ENCODE measurements at places on chromosomes 3 and 15.

GRCh38 chr3:32667072-32667582 lies 17.9 kb upstream of the CNOT10 start:
- H3K36me3 ChIP-seq = no peaks in the 10 kb centered on the region
- H3K27ac ChIP-seq = no peak overlapping the region
- H3K4me3 ChIP-seq = no peak overlapping the region

DNA sequence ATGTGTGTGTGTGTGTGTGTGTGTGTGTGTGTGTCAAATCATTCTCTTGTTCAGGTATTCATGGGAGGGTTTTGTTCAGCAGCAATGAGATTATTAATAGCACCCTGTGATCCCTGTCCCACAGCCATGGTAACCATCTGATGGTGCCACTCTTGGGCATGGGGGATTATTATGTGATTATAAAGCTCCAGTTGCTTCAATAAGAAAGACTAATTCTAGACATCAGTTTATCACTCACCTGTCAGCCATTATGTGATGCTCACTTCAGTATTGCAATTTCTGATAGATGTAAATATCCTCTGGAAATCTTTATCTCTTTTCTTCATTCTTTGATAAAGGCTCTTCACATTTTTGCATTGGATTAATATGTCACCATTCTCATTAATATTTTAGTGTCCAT lies 145.9 kb upstream of the POU1F1 start:
- no peak overlapping the region for H3K27ac ChIP-seq
- no peaks in the 10 kb centered on the region for H3K4me1 ChIP-seq
- H3K4me3 ChIP-seq = no peak overlapping the region
- H3K27me3 ChIP-seq = no peaks in the 10 kb centered on the region
- DNase-seq = no peak

DNA sequence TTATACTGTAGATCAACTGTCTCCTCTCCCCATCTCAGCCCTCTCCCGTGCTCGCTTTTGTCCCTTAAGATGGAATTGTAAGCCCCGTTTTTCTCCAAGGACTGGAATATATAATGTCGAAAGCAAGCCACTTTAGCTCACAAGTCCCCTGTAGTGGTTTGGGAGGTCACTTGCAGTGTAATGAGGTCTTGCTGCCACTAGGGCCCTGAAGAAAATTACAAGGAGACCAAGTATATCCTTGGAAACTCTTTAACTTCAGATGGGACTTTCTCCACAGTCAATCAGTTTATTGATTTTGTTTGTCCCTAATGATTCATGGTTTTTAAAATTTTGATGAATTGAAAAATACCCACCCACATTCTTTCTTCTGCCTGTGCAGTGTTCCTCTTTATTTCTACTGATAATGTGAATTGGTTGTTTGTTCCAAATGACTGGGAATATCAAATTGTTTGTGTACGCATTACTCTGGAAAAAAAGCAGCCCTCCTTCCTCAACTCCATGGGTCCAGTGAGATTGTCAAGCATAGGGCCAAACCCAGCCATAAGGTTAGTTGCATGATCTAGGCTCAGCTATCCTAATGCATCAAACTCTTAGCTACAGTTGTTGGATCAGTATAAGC lies 294.8 kb downstream of the MCTP2 start:
- no peak overlapping the region for H3K27ac ChIP-seq
- H3K4me1 ChIP-seq = no peaks in the 10 kb centered on the region
- no peaks in the 10 kb centered on the region for H3K36me3 ChIP-seq
- no peak overlapping the region for H3K4me3 ChIP-seq
- DNase-seq = no peak
- peaks cover 21% of the 10 kb centered on the region for H3K27me3 ChIP-seq

GRCh38 chr3:10025205-10026083 lies 793 bp upstream of the FANCD2 start:
- no peaks in the 10 kb centered on the region for H3K27me3 ChIP-seq
- H3K4me1 ChIP-seq = no peaks in the 10 kb centered on the region
- peaks cover 25% of the 10 kb centered on the region for H3K36me3 ChIP-seq
- peak overlapping the region; percentile 97 for H3K27ac ChIP-seq

GRCh38 chr15:51736751-51737521 lies 519 bp downstream of the LYSMD2 start:
- H3K4me3 ChIP-seq = peak overlapping the region; percentile 86
- H3K27me3 ChIP-seq = no peaks in the 10 kb centered on the region
- peaks cover 14% of the 10 kb centered on the region for H3K36me3 ChIP-seq
- peaks cover 52% of the 10 kb centered on the region for H3K4me1 ChIP-seq
- H3K27ac ChIP-seq = peak overlapping the region; percentile 98
- peak; percentile 52 for DNase-seq

DNA sequence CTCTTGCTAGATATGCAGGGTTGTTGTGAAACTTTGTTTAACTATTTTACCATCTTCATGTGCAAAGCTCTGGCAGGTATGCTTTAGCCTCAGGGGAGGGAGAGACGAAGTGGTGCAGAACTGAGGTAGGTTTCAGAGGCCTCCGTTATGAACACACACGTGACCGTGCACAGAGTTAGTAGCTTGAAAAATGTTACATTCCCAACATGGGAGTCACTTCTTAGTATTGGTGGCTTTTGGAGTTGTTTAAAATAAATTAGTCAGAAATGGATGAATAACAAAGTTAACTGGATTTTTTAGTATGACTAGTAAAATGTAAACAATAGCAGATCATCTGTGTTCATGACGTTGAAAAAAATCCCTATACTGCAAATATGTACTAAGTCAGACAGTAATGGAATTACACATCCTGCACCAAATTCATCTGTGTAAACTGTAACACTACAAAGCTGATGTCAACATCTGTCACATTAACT lies 279.6 kb downstream of the KLF13 start:
- H3K27me3 ChIP-seq = peaks cover 39% of the 10 kb centered on the region
- H3K27ac ChIP-seq = no peak overlapping the region
- no peaks in the 10 kb centered on the region for H3K36me3 ChIP-seq
- DNase-seq = no peak
- no peak overlapping the region for H3K4me3 ChIP-seq
- no peaks in the 10 kb centered on the region for H3K4me1 ChIP-seq

DNA sequence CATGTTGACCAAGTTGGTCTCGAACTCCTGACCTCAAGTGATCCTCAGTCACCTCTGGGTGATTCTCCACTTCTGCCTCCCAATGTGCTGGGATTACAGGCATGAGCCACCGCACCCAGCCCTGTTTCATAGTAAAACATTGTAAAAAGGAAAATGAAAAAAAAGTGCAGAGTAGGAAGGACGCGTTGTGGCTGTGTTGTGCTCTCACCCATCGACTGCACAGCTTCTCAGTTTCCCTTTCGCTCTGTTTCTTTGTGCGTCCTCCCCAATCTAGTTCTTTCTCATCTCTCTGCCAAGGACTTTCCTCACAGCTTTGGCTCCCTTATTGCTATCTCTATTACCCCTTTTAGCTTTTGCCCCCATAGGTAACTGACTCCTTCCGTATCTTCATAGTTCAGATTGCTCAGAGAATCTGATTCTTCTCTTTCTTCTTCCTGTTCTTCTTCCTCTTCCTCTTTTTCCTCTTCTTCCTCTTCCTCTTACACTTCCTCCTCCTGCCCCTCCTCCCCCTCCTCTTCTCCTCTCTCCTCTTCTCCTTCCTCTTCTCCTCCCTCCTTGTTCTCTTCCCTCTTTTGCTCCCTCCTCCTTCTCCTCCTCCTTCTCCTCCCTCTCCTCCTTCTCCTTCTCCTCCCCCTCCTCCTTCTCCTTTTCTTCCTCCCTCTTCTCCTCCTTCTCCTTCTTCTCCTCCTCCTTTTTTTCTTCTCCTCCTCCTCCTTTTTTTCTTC lies 81.1 kb upstream of the VGLL4 start:
- H3K27me3 ChIP-seq = peaks cover 23% of the 10 kb centered on the region
- peak overlapping the region; percentile 75 for H3K4me3 ChIP-seq
- H3K4me1 ChIP-seq = peaks cover 18% of the 10 kb centered on the region
- peak; percentile 9 for DNase-seq
- H3K27ac ChIP-seq = peak overlapping the region; percentile 88
- peaks cover 7% of the 10 kb centered on the region for H3K36me3 ChIP-seq

- H3K4me3 ChIP-seq = no peak overlapping the region
- no peaks in the 10 kb centered on the region for H3K4me1 ChIP-seq
- no peaks in the 10 kb centered on the region for H3K27me3 ChIP-seq
- H3K36me3 ChIP-seq = no peaks in the 10 kb centered on the region
- no peak for DNase-seq
- H3K27ac ChIP-seq = no peak overlapping the region
Observed at GRCh38 chr3:175980486-175981090, 1121.5 kb downstream of the NAALADL2 start.

DNA sequence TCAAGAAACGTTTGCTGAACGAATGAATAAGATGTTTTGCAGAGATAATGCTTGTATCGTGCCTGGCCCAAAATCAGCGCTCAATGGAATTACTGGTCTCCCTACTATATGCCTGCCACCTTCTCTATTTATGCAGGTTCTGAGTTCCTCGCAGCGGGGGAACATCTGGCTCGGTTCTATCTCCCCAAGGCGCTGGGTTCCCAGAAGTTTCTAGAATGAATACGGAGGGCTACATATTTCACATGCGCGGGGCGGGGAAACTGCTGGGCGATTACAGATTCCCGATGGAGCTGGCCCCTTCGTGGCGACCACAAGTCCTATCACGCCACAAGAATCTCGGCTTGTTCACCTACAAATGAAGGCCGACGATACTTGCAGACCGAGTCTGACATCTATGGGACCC lies 411 bp upstream of the EIF2B5 start:
- peak overlapping the region; percentile 95 for H3K27ac ChIP-seq
- H3K4me3 ChIP-seq = peak overlapping the region; percentile 96
- DNase-seq = no peak
- H3K36me3 ChIP-seq = peaks cover 39% of the 10 kb centered on the region
- peaks cover 34% of the 10 kb centered on the region for H3K4me1 ChIP-seq

DNA sequence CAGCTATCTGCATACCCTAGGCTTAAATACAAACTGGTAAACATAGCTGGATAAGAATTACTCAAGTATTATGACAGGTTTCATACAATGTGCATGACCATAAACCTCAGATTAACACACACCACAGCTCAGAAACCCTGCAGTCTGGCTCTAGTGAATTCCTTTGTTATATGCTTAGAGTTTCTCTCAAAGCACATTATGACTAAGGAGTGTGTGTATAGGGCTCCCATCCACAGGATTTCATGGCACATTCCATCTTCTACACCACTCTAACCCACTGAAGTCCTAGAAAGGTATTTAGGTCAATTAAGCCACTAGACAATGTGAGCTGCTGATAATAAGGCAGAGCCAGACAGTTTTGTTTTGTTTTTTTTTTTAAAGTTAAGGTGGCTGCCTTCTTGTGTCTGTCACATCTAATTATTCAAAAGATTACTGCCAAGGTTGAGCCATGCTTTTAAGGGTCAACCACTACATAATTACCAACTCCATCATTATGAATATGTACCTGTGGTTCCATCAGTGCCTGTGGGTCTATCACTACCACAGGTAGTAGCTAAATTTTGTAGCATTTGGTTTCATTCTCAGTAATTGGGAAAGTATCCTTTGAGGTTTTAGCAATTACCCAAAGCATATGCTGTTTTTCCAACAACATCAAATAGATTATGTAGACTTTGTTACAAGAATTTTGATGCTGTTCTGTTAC lies 107.0 kb downstream of the ALCAM start:
- H3K36me3 ChIP-seq = no peaks in the 10 kb centered on the region
- H3K27ac ChIP-seq = no peak overlapping the region
- DNase-seq = no peak

GRCh38 chr3:66487465-66487864 lies 13.4 kb downstream of the LRIG1 start:
- H3K36me3 ChIP-seq = peaks cover 14% of the 10 kb centered on the region
- H3K27ac ChIP-seq = peak overlapping the region; percentile 68
- no peak for DNase-seq
- no peaks in the 10 kb centered on the region for H3K27me3 ChIP-seq
- H3K4me3 ChIP-seq = no peak overlapping the region

- no peak overlapping the region for H3K27ac ChIP-seq
- peak overlapping the region; percentile 75 for H3K4me3 ChIP-seq
- peaks cover 7% of the 10 kb centered on the region for H3K36me3 ChIP-seq
- H3K4me1 ChIP-seq = no peaks in the 10 kb centered on the region
- peaks cover 39% of the 10 kb centered on the region for H3K27me3 ChIP-seq
Observed at GRCh38 chr15:34514251-34514670, 69.2 kb downstream of the GOLGA8B start.

GRCh38 chr15:27582726-27583410 lies 516.2 kb downstream of the OCA2 start:
- H3K27me3 ChIP-seq = no peaks in the 10 kb centered on the region
- no peak for DNase-seq
- no peak overlapping the region for H3K27ac ChIP-seq
- H3K36me3 ChIP-seq = no peaks in the 10 kb centered on the region
- H3K4me1 ChIP-seq = no peaks in the 10 kb centered on the region

DNA sequence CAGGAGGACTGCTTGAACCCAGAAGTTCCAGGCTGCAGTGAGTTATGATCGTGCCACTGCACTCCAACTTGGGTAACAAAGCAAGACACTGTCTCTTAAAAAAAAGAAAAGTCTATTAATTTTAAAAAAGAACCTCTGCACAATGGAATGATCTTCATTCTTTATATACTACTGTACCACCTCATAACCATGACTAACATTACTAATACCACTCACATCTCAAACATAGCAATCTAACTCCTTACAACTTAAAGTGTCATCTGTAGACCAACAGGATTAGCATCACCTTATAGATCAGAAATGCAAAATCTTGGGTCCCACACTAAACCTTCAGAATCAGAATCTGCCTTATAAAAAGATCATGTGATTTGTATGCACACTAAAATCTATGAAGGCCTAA lies 48.8 kb upstream of the MAP4 start:
- peaks cover 31% of the 10 kb centered on the region for H3K4me1 ChIP-seq
- no peaks in the 10 kb centered on the region for H3K27me3 ChIP-seq
- H3K36me3 ChIP-seq = peaks cover 2% of the 10 kb centered on the region
- no peak overlapping the region for H3K4me3 ChIP-seq

GRCh38 chr3:9769012-9769411 lies 735 bp downstream of the CAMK1 start:
- H3K27ac ChIP-seq = peak overlapping the region; percentile 2
- no peaks in the 10 kb centered on the region for H3K27me3 ChIP-seq
- H3K4me1 ChIP-seq = peaks cover 23% of the 10 kb centered on the region
- peaks cover 3% of the 10 kb centered on the region for H3K36me3 ChIP-seq

GRCh38 chr15:28111543-28111942 lies 12.4 kb upstream of the OCA2 start:
- H3K36me3 ChIP-seq = peaks cover 29% of the 10 kb centered on the region
- no peak overlapping the region for H3K27ac ChIP-seq
- DNase-seq = no peak
- peaks cover 4% of the 10 kb centered on the region for H3K4me1 ChIP-seq
- no peak overlapping the region for H3K4me3 ChIP-seq

GRCh38 chr15:75058127-75058905 lies 34.9 kb downstream of the PPCDC start:
- no peak overlapping the region for H3K4me3 ChIP-seq
- H3K4me1 ChIP-seq = peaks cover 4% of the 10 kb centered on the region
- H3K27ac ChIP-seq = no peak overlapping the region
- peaks cover 5% of the 10 kb centered on the region for H3K36me3 ChIP-seq
- no peak for DNase-seq
